ENCODE measurements at places on chromosomes 2 and 18. TPM values are rescaled to one million over a fixed set of nuclear protein-coding genes. Genes with fewer than 3 reads are reported as not detected.

Gene COL4A4
- total RNA-seq = 1.9 TPM

Gene TGIF1
- 111 TPM for total RNA-seq

Gene LONRF2
- total RNA-seq = 8.9 TPM

Gene NCKAP5
- 7.7 TPM for total RNA-seq

Gene SNTG2
- 1.1 TPM for total RNA-seq

Gene ALPG
- total RNA-seq = 0.88 TPM

Gene IL36A
- not detected for total RNA-seq

Gene MC2R
- total RNA-seq = not detected

Gene TEKT4
- 0.34 TPM for total RNA-seq

Gene FAM237A
- total RNA-seq = not detected

Gene NOTO
- total RNA-seq = not detected

Gene MARCHF4
- 0.93 TPM for total RNA-seq

Gene CACNB4
- total RNA-seq = 5.6 TPM

Gene PLA2R1
- total RNA-seq = 3.6 TPM

Gene ST8SIA5
- 1.9 TPM for total RNA-seq
